ENCODE measurements at places on chromosomes 12 and 14.

GRCh38 chr12:93365616-93366405 is 11.9 kb upstream of the NUDT4 start:
- no peak for DNase-seq

GRCh38 chr14:100120522-100121269 is 38.7 kb downstream of the DEGS2 start:
- DNase-seq: no peak

DNA sequence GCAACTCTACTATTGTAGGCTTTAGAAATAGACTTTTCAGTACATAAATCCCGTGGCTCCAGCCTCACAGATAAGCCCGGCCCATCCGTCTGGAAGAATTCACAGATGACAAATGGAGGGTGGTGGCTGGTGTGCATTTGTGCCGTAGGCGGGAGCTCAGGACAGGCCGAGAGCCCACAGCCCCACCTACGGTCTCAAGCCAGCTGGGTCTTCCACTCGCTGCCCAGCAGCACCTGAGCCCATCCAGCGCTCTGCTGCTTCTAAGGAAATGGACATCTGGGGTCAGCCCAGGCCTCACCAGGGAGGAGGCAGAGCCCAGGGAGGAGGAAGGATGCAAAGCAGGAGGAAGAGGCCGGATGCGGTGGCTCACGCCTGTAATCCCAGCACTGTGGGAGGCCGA is 72.8 kb downstream of the KIF26A start:
- DNase-seq: no peak

GRCh38 chr14:83908419-83908818 is 1621.5 kb upstream of the FLRT2 start:
- DNase-seq: no peak

DNA sequence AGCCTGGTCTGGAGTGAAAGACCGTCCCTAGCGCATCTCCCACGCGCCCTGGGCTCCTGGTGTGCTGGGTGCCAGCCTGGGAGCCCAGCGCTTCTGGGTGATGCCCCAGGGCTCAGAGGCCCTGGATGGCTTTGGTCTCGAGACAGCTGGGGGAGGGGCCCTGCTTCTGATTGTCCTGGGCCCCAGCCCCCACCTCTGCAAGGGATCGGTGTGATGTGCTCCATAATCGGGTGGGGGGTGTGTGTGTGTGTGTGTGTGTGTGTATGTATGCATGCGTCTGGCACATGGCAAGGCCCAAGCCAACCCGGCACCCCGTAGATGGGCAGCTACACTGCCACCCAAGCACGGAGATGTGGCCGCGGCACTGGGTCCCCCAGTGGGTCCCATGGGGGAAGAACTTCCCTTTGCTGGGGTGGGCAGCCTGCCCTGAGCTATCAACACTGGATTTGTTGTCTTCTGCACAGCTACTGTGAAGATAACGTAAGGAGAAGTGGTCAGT is 3.1 kb downstream of the ZBTB42 start:
- DNase-seq: no peak

GRCh38 chr12:117134059-117134458 is 34.8 kb upstream of the TESC start:
- DNase-seq: peak; percentile 37

GRCh38 chr12:85036733-85037132 is 582 bp downstream of the LRRIQ1 start:
- DNase-seq: no peak

GRCh38 chr12:46886541-46887041 is 60.8 kb upstream of the SLC38A4 start:
- no peak for DNase-seq

DNA sequence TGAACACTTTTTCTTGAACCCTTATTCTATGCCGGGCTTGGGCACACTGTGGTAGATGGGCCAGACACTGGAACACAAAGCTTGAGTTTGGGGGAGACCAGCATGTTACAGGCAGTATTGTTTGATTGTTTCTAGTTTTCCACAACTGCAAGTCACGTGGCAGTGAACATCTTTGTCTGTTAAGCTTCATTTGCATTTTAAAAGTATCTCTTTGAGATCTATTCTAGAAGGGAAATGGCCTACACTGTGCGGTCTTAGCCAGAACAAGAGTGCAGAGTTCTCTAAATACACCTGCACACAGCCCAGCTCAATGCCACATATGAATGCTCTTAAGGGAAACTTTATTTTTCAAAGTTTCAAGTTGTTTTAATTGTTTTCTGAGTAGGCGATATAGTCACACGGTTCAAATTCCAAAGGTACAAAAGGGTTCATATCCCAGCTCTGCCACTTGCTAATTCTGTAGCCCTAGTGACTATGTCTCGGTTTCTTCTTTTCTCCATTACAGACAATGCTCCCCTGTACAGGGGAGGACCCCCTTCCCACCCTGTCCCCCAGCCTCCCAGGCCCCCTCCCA is 24.9 kb downstream of the RIN3 start:
- DNase-seq: no peak

DNA sequence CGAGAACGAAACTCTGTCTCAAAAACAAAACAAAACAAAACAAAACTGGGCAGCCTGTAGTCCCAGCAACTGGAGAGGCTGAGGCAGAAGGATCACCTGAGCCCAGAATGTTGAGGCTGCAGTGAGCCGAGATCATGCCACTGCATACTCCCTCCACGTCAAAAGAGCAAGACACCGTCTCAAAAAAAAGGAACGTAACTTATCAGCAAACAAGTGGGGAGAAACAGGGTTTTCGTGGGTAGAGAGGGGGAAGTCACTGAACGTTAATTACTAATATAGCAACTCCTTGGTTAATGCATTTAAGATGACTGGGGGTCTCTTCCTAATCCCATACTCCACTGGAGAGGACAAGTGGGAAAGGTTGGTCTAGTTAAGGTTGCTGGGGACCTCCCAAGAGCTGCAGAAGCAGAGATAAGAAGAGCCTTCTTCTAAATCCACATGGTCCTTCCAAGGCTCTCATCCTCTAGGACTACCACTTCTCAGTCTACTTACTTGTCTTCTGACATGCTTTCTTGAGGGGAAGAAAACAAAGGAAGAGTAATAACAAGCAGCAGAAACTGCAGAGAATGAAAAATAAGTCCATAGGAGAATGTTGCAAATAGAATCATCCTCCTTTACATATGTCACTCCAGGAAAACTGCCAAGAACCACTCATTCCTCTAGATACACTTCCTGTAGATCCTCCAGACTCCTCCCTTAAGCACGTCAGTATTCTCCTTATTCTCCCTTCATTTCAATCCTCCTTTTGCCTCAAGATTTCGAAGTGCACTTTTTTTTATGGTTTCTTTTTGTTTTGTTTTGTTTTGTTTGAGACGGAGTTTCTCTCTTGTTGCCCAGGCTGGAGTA is 5.8 kb downstream of the NUMB start:
- DNase-seq: no peak

GRCh38 chr12:107105410-107105703 is 12.0 kb upstream of the CRY1 start:
- no peak for DNase-seq

GRCh38 chr12:3551386-3551785 is 60.4 kb downstream of the PRMT8 start:
- DNase-seq: no peak

GRCh38 chr14:72948481-72949138 is 22.3 kb downstream of the DCAF4 start:
- DNase-seq: peak; percentile 71

- DNase-seq: no peak
Observed at GRCh38 chr14:100849115-100849781, 23.3 kb downstream of the MEG3 start.

DNA sequence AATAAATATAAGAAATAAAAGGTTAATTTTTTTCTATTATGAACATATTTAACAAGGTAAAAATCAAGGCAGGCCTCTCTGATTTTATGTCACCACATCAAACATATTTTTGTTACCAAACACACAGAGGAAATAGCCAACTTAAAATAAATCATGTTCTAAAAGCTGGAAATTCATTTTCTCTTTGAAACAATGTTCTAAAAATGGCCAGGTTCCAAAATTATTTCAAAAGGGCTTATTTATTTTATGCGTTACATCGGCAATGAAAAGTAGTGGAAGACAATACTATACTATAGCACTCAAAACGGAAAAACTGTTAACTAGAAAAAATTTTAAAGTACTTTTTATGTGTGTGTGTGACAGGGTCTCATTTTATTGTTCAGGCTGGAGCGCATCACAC is 24.0 kb upstream of the RASSF8 start:
- DNase-seq: no peak

GRCh38 chr14:69079188-69079742 is 73.7 kb downstream of the DCAF5 start:
- DNase-seq: no peak

GRCh38 chr14:44567997-44568396 is 60.9 kb upstream of the FSCB start:
- no peak for DNase-seq

GRCh38 chr12:119410396-119410795 is 75.9 kb downstream of the CCDC60 start:
- no peak for DNase-seq

DNA sequence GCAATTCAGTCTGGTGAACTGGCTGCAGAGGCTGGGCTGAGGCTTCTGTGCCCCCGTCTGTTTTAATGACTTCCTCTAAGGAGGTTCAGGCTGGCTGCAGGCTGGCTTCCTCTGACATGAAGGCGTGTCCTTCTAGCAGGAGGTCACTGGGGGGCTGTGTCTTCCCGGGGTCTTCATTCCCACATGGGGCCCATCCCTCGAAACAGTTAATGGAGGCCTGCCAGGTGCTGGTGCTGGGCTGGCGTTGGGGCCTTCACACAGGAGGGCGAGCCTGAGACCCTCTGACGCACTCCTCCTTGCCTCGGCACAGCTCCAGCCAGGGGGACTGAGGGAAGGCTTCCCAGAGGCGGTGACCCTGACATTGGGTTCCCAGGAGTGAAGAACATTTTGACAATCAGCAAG is 57.7 kb upstream of the DLK1 start:
- no peak for DNase-seq

DNA sequence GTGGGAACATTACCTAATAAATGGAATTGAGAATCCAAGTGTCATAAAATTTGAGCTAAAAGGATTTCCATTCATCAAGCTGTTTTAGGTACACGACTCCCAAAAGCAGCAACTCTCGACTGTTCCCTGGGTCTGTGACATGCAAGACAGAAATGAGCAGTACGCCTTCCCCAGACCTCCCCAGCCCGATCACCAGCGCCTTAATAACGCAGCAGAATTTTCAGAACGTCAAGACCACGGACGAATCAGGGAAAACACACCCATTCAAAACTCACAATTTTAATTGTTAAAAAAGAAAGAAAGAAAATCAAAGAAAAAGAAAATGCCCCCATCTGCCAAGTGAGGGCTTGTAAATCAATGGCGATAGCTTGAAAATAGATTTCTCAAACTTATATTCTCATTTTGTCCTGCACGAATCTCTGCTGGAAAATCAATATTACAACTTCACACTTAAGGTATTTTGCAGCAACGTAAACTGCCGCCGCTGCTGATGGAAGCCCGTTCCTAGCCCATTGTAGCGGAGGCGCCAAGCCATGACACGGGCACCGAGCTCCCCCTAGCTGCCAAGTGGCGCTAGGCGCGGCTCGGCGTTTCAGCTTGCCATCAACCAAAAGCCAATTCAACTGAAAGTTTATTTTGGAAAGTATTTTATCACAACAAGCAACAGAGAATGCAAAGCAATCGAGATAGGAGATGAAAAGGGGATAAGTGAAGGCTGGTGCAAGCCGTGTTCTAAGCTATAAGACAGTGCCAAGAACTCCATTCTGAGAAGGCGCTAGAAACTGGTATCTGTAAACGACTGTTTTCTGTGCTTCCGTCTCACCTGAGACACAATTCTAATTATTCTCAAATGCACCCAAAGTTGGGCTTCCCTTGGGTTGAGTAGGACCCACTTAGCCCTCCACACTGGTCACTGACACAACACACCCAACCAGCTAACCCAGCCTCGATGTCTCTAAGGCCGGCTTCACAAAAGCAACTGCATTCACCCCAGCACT is 5.5 kb downstream of the BCL11B start:
- DNase-seq: peak; percentile 89

GRCh38 chr12:118611295-118611694 is 234.9 kb downstream of the SUDS3 start:
- DNase-seq: no peak

GRCh38 chr12:128790221-128790620 is 33.5 kb downstream of the SLC15A4 start:
- no peak for DNase-seq

GRCh38 chr12:71662849-71663560 is 643 bp downstream of the ZFC3H1 start:
- DNase-seq: peak; percentile 74

DNA sequence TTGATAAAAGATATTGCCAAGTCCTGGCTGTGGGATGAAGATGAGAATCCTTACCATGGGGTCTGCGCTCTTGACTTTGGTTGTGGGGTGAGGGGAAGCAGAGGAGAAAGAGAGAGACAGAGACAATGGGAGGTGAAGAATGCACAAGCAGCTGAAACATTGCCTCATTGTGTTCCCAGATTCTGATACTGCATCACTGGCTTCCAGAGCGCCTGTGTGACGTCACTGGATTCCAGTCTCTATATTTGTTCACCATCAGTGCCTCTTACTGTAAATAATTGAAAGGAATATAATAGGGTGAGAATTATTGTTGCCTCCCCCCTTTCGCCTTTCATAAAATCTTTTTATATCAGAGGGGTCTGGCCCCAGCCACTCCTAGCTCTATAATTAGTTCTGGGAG is 188.9 kb upstream of the NTF3 start:
- DNase-seq: no peak

DNA sequence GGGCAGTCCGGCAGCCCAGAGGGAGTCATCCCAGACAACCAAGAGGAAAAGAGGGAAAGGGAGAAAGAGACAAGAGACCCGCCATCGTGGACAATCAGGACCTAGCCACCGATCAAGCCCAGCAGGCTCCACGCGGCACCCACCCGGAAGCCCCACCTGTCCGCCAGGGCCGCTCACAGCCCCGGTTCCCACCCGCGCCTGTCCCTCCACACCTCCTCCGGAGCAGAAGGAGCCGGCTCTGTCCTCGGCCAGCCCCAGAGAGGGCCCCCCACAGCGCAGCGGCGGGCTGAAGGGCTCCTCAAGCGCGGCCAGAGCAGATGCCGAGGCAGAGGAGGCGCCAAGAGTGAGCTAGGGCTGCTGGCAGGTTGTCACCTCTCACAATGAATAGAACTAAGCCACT is 784.7 kb upstream of the FBXO33 start:
- DNase-seq: no peak

DNA sequence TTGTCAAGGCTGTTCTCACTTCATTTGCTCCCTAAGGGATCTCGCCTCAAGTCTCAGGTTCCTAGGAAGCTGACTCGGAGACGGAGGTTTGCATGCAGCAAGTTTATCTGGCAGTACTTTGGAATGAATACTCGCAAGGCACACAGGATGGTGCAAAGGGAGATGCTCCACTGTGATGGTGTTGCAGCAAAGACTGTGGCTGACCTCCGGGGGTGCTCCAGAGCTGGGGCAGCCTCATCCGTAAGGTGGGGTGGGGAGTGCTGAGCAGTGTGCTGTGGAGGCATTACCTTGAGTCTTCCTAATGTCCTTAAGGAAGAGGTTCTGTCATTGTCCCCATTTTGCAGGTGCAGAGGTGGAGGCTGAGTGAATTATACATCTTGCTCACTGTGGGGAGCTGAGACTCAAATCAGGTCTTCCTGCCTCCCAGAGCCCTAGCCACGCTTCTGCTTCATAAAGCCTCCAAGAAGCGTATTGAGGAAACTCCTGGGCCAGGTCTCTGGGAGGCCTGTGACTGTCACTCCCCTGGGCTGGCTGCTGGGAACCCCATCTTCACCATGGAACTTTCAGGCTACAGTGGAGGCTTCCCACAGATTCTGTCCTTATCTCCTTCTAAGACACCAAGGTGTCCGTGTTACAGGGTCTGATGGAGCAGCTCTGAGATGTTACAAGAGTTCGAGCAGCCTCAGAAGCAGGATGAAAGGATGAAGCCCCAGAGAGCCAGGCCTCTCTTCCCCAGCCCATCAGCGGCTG is 39.5 kb downstream of the GALNT16 start:
- peak; percentile 3 for DNase-seq

All from stimulated activated CD4-positive, alpha-beta T cell treated with anti-CD3 and anti-CD28 coated beads, Interleukin-4, amount 100 ng/mL, for 1 hour (primary cell).